NCI-H1694 (cell line): ENCODE measurements at places on chromosomes 12 and 14.

DNA sequence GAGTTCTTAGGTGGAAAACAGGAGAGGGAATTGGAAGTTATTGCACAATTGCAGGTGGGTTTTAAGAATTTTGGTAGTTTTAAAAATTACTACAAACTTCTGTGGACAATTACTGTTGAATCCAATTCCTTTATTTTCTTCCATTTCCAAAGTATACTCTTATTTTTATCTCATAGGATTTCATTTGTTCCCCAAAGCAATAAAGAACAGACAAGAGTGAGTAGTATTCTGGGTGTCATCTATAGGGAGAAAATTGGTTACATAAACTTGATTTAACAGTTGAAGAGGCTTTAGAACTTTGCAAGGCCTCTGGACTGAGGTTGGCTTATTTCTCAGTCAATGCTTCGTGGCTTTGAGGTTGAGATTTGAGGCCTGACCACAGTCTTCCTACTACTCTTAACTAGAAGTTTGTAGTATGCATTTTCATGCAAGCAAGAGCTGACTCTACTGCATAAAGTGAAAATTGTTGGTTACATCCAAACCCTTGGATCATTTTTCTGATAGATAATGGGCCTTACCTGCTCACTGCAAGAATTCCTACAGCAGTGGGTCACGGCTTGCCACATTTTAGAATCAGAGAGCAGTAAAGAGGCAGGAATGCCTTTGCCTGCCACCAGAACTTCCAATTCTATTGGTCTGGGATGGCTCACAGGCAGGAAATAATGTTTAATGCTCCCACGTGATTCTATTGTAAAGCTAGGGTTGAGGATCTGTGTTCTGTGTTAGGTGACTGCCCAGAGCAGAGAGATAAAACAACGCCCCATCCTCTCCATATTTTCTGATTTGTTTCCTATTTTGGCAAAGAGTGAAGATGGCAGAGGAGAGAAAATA lies 270.5 kb downstream of the TTC6 start:
- DNase-seq, result no peak

GRCh38 chr12:2034633-2035430 lies 18.0 kb upstream of the CACNA1C start:
- peak; percentile 71 for DNase-seq

GRCh38 chr14:33131801-33132200 lies 193.1 kb downstream of the NPAS3 start:
- DNase-seq, result no peak

DNA sequence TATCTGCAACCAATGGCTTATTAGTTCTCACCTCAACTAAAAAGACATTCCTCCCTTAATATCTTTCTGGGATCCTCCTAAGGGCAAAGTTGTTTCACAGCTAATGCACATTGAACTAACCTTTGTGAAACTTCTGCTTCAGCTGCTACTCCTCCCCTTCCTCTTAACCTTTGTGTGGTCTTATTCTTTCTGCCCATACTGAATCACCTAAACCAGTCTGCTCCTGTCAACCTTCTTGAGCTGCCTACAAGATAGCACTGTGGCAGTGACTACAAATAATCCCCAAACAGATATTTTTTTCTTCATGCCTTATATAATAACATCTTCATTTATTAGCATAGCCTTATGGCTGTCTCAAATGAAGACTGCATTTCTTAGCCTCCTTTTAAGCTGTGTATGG lies 1077.4 kb upstream of the ATXN7L3B start:
- DNase-seq, result no peak

DNA sequence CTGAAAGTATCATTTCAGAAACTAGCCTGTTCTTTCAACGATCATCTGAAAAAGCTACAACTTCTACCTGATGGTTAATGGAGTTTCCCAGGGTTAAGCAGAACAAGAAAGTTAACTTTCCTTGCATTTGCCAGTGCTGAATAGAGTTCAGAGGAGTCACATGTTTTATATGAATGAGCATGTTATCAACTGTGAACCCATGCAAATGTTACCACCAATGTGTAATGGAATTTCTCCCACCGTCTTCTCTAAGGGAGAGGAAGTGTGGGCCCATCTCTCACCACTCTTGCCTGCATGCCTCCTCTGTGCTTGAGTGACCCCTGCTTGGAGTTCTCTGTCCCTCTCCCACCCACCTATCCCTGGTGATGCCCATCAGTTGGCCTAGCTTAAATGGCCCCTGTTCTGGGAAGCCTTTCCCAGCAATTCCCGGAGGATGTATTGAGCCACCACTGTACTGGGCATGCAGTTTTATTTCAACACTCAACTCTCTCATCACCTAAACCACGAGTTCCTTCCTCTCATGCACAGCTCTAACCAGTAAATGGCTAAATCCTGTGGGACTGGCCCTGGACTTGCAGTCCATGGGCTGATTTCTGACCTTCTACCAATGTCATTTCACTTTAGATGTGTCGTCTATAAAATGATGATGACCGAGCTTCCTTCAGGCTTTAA lies 159.8 kb downstream of the RPAP3 start:
- no peak for DNase-seq

DNA sequence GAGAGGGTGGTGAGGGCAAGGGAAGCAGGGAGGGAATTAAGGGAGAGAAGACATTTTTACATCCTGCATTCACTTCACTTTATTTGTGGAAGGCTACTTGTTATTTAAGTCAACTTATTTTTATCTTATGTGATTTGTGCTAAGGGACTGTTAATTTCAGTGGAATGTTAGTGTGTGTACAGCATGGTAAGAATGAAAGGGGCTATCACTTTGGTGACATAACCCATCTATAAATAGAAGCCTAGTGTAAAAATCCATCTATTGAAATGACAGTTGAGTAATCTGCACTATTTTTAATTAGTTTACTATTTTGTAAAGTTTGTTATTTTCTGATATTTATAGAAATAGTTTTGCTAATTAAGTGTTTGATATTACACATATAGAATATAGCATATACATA lies 16.8 kb upstream of the CHPT1 start:
- no peak for DNase-seq

- no peak for DNase-seq
Measured at GRCh38 chr12:124663771-124664366, 96.5 kb upstream of the NCOR2 start.
